Activated CD4-positive, CD25-positive, alpha-beta regulatory T cell treated with anti-CD3 and anti-CD28 coated beads, Interleukin-2, amount 50 U/mL, for 16 hours (primary cell): ENCODE measurements at places on chromosomes 2 and 18.

GRCh38 chr18:58756596-58757240 is 85.5 kb downstream of the MALT1 start:
- no peak for DNase-seq

- DNase-seq: no peak
These were observed 514 bp downstream of the BCL2L11 start for GRCh38 chr2:111121028-111121827.

DNA sequence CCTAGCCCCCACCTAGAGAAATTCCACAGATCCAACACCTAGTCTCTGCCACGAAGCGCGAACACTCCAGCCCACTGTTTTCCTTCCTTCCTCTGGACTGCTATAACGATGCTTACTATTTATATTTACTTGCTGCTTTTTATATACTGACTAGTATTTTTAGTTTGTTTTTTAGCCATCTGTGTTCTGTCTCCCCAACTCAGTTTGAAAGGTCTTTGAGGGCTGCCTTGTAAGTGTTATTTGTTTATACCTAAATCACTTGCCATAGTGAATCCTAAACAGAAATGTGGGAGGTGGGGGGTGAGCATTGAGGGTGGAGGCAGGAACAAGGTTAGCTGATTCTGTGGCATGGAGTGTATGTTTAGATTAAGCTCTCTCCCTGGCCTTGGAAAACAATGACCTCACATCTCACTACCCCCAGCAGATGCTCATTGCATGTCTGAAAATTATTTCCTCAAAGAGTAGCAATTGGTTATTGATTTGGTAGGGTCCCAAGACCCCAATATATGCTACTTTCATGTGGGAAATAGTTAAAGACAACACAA is 1.1 kb upstream of the NCKAP5 start:
- DNase-seq: no peak

DNA sequence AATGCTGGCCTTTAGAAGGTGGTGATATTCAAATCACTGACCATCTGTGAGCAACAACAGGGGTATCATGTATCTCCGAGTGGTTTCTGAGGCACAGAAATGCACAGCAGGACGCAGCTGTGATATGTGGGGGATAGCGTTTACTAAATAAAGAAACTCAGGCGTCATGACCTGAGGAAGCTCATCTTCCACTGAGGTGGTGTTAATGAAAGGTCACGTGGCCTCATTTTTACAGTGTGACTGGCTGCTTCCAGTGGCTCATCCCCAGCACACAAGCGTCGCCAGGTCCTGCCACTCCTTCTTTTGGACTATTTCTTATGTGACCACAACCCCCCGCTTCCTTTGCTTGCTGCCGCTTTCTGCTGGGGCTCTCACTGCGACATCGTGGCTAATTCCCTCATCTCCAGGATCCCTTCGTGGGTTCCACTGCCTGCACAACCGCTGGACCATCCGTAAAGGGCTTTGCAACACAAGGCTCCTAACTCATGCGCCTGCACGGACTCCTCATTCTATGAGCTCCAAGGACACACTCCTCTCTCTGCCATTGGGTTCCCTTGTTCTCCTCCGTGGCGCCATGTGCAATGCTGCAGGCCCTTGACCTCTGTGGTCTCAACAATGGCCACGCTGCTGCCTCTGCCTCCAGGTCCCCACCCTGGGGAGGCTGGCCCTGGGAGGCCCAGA is 109.3 kb downstream of the MBP start:
- DNase-seq: no peak

- DNase-seq: no peak
These were observed 30.3 kb upstream of the SAP130 start for GRCh38 chr2:128058114-128058513.

- no peak for DNase-seq
These were observed 256.2 kb upstream of the KYNU start for GRCh38 chr2:142621287-142621686.

DNA sequence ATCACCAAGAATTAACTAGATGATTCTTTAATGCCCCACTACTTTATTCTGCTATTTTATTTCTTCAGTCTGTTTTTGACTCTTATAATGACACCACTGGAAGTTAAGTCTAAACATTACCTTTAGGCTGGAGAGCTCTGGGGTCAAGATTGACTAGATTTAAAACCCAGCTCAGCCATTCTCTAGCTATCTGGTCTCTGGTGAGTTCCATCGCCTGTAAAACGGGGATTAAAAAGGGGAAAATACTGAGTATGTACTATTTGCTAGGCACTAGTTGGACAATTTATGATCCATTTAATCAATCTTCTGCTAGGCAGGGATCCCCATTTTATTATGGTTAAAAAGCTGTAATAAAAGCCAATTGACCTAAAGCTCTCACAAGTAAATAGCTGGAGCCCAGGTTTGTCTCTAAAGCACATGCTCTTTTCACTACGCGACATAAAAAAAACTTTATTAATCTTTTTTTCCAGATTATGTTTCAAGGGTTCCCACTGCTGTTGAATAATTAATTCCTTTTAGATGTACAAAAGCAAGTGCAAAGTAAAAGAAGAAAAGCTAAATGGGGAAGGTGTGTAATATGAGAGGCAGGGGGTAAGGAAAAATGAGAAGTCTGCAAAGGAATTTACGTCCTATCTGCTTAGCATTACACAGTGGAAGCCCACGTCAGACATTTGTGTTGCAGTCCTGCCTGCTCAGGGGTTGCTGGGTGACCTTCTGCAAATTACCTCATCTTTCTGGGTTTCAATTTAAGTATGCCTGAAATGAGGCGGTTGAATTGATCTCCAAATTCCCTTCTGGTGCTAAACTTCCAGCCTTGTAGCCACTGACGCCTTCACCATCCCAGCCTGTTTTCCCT is 918 bp upstream of the NABP1 start:
- DNase-seq: no peak

DNA sequence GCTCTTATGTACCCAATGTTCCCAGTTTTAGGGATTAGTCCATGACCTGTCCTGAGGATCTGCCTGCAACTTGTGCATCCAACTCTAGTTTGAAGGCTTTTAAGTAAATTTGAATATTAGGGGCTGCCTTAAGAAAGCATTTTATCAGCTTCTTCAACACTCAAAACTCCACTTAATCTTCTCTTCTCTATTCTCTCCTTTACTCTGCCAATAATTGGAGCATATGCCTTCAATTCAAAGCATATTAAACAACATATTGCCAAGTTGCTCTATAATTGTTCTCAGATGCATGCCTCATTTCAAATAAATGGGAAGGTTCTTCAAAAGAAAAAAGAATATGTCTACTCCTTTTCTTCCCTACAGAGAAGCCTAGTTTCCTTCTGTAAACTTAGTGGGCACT is 84.8 kb upstream of the NCKAP5 start:
- no peak for DNase-seq

GRCh38 chr18:67766930-67767329 is 250.4 kb upstream of the DSEL start:
- DNase-seq: no peak

DNA sequence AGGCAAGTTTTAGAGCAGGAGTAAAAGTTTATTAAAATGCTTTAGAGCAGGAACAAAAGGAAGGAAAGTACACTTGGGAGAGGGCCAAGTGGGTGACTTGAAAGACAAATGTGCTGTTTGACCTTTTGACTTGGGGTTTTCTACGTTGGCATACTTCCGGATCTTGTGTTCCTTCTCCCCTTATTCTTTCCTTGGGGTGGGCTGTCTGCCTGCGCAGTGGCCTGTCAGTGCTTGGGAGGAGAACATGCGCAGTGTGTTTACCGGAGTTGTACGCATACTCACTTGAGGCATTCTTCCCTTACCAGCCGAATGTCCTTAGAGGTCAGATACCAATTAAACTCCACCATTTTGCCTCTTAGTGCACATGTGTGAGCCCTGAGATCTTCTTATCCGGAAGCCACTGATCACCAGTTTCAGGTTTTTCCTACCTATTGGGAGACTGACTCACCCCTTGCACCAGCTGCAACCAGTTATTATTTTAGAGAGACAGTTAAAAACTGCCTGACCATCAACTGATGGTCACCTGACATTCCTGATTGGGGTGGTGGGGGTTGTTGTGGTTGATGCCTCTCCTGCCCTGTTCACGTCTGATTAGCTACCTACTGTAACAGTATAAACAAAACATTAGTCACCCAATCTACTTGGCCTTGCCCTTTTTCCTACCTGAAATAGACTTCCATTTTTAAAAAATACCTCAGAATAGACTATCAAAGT is 67.5 kb downstream of the NYAP2 start:
- DNase-seq: no peak

DNA sequence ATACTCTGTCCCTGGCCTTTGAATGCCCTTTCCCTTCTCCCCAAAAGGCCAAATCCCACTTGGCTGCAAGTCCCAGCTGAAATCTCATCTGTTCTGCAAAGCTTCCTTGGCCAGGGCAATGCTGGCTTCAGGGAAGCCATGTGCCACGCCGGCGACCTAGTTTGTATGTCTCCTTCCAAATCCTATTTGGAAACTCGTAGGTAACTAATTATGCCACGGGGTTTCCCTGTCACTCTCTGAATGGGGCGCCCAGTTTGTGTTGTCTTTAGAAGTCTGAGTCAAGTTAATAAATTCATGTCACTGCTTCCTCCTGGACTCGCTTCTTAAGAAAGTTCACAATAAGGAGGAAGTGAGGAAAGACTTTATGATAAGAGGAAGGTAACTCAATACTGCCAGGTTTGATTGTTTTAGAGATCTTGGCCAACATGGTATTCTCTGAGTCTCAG is 19.1 kb downstream of the FHL2 start:
- no peak for DNase-seq

DNA sequence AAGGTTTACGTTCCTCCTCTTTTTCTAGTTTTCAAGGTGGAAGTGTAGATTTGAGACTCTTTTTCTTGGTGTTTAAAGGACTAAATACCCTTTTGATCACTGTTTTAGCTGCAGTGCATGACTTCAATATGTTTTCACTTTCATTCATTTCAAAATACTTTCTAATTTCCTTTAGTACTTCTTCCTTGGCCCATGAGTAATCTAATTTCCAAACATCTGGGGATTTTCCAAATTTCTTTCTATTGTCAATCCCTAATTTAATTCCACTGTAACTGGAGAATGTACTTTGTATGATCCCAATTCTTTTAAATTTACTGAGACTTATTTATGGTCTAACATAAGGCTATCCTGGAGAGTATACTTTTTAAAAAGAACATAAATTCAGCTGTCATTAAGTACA is 3.8 kb upstream of the RHBDD1 start:
- no peak for DNase-seq

DNA sequence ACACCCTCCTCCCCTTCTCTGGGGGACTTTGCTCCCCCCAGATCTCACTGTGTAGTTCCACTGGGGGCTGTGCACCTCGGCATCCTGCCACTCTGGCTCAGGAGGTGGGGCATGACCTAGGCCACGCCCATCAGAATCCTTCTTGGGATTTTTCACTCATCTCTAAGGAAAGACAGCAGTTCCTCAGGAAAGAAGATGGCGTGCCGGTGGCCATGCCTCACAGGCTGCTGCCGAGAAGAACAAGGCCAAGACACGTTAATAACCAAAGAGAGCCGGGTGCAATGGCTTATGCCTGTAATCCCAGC is 3.2 kb downstream of the NMUR1 start:
- DNase-seq: no peak

DNA sequence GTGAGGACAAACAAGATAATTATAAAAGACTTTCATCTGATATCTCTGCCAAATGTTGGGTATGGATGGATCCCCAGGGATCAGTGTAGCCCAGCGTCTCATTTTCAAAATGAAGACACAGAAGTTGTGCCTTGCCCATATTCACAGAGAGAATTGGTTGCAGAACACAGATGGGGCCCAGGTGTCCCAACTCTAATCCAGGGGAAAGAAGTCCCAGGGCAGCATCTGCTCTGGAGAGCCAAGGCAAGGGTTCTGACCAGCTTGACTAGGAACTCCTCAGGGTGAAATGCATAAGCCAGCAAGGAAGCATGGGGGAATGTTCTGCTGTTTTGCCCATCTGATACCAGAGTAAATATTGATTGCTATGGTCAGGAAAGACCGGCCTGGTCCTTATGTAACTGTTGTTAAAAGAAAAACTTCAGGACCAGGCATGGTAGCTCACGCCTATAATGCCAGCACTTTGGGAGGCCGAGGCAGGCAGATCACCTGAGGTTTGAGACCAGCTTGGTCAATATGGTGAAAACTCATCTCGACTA is 68.7 kb upstream of the CABLES1 start:
- no peak for DNase-seq

DNA sequence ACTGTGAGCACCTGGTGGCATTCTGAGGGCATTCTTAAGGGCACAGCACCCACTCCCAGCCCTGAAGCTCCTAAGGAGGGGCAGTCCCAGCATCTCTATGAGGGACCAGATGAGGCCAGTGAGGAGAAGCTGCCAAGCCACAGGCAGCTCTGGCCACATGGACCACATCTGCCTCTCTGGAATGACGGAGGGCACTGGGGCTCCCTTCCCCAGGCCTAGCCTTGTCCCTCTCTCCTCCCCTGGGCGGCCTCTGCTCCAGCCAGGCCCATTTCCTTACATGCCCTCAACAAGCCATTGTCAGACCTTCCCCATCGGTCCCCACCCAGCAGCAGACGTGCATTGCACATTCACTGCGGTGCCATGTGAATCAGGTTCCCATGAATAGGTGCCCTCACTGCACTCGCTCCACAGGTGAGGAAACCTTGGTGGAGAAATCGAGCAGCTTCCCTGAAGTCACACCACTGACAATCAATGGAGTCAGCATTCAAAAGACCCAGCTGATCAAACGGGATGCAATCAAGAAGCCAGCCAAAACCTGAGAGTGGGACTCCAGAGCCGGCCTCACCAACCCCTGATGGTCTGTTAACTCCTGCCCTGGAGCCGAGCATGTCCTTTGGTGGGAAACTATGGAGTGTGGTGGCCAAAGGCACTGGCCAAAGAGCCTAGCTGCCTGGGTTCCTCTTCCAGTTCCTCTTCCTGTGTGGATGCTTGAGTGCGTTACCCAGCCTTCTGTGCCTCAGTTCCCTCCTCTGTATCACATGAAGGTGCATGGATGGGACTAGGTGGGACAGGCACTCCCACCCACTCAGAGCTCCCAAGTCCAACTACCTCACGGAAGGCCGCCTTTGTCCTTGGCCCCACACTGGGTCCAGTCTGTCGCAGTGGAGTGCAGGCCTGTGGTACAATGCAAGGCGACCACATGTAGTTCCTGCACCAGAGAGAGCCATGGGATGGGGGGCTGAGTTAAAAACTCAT is 147.3 kb downstream of the ZFP36L2 start:
- no peak for DNase-seq
